Activated T-cell treated with anti-CD3 and anti-CD28 coated beads, Interleukin-2, amount 50 U/mL, for 48 hours (primary cell): ENCODE measurements at places on chromosomes 11 and 22.

- no peak for DNase-seq
Observed at GRCh38 chr11:94133752-94134151, 5.1 kb downstream of the PANX1 start.

DNA sequence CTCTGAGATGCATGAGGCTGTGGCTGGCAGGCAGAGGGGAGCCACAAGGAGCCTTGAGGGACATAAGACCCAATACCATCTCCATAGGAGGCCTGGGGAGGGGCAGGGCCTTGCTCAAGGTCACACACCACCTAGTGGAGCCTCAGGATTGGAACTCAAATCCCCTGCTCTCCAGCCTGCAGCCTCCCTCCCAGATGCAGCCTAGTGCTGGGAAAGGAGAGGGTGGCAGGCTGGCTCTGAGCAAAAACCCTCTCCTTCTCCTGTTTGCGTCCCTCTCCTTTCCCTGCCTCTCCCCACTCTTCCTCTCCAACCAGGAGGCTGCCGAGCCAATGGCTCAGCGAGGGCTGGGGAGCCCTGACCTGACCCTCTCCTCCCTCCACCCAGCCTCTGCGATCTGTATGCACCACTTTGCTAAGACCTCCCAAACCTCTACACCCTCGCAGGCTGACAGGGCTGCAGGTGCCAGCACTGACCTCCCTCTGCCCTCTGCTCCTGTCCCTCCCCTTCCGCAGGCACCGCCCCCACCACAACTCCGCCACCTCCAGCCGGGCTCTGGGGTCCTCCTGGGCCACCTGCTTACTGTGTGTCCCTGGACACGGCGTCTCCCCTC is 14.7 kb downstream of the IGLL1 start:
- peak; percentile 29 for DNase-seq

- peak; percentile 89 for DNase-seq
Observed at GRCh38 chr22:37230673-37231405, 13.2 kb downstream of the RAC2 start.

DNA sequence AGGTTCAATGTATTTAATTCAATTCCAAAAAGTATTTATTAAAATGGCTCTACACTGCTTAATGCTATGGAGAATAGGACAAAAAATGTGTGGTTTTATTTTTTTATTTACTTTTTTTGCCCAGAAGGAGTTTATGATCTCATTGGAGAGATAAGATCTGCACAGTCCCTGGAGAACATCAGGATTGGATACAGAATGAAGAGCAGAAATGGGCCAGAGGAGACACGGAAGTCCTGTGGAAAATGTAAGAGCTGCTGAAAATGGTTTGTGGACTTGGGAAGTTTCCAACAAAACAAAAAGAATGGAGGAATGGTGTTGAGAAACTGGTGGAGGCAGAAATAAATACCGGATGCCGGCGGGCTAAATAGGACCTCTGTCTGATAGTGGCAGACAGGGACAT is 554.6 kb downstream of the OPCML start:
- DNase-seq: no peak

GRCh38 chr22:37343863-37344734 is 61.8 kb downstream of the CYTH4 start:
- no peak for DNase-seq

DNA sequence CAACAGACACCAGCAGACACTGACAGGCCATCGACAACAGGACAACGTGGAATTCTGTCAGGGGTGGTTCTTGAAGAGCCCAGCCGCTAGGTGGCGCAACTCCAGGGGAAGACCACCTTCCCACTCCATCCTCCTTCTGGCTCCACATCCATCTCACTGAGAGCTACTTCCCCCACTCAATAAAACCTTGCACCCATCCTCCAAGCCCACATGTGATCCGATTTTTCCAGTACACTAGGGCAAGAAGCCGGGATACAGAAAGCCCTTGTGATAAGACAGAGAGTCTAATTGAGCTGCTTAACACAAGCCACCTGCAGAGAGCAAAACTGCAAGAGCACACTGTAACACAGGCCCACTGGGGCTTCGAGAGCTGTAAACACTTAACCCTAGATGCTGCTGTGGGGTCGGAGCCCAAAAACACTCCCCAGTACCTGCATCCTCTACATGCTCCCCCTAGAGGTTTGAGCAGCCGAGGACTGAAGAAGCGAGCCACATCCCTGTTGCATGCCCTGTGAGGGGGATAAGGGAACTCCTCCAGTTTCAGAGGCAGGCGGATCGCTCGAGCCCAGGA is 11.5 kb upstream of the RAB39A start:
- DNase-seq: peak; percentile 28

GRCh38 chr22:28594076-28594796 is 85.4 kb downstream of the TTC28 start:
- DNase-seq: no peak

- no peak for DNase-seq
Observed at GRCh38 chr11:60563553-60564235, 48.5 kb downstream of the MS4A13 start.

GRCh38 chr22:22355096-22355834 is 110.7 kb downstream of the VPREB1 start:
- DNase-seq: no peak

DNA sequence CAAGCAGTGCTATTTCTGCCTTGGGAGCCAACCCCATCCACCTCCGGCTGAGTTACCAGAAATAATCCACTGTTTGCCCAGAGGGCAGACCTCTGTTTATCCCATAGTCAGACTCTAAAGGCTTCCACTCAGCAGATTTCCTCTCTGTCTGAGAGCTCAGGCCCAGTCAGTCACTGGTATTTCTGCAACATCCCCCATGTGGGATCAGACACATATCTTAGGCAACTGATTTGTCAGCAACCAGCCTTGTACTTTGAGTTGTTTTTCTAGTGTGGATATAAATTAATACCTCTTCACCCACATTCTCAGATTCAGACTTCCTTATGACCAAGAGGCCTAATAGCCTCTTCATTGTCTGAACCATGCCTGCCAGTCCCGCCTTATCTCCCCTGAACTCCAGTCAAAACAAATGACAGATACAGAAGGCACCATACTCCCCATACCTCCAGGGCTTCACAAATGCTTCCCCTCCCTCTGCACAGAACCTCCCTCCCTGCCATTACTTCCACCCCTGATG is 193.6 kb downstream of the FAM76B start:
- DNase-seq: no peak

GRCh38 chr11:61439615-61440014 is 9.7 kb downstream of the SDHAF2 start:
- DNase-seq: no peak

- DNase-seq: no peak
Observed at GRCh38 chr11:117010808-117011540, 87.3 kb downstream of the SIK3 start.

DNA sequence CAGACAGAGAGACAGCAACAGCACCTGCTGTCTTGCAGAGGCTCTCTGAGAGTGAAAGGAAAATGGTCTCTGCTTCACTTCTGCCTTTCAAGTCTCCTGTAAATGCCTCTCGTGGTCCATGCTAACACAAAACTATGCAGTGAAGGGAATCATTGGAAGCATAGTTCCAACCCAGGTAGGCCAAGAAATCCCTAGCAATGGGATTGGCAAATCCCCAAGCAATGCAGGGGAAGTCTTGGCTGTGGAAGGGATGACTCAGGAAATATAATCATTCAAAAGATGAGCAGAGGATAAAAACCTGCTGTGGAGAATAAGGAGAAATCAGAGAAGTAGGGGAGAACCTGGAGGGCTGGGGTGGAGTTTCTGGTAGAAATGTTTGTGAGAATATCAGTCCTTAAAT is 216.1 kb upstream of the ZBED5 start:
- DNase-seq: no peak

DNA sequence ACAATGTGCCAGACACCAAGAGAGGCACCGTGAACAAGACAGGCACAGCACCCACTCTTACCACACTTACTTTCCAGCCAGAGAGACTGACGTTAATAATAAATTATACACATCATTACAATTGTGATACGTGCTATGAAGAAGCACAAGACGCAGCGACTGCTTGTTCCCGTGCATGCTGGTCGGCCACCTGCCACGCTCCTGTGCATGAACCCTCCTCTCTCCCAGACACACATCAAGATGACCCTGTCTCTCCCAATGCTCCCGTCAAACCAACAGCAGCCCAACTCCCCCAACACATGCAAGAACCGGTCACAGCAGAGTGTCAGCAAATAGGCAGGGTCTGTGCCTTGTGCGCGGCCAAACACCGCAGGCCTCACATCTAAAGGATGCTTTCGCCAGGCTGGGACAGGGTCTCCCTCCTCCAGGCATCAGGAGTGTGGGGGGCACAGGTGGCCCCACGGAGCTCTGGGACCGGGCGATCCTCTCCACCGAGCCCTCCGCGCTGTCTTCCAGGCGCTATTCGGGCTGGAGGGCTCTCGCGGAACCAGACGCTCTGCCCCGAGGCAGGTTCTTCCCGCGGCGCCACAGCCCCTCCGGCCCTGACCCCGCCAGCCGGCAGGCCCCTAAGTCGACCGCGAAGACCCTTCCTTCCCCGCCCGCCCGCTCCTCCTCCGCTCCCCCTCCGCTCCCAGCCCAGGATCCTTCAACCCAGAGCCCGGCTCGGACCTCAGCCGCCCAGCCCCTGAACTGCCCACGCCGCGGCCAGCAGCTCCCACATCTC is 533 bp downstream of the SERGEF start:
- DNase-seq: peak; percentile 54

GRCh38 chr11:120066738-120067437 is 71.0 kb downstream of the TRIM29 start:
- DNase-seq: no peak

DNA sequence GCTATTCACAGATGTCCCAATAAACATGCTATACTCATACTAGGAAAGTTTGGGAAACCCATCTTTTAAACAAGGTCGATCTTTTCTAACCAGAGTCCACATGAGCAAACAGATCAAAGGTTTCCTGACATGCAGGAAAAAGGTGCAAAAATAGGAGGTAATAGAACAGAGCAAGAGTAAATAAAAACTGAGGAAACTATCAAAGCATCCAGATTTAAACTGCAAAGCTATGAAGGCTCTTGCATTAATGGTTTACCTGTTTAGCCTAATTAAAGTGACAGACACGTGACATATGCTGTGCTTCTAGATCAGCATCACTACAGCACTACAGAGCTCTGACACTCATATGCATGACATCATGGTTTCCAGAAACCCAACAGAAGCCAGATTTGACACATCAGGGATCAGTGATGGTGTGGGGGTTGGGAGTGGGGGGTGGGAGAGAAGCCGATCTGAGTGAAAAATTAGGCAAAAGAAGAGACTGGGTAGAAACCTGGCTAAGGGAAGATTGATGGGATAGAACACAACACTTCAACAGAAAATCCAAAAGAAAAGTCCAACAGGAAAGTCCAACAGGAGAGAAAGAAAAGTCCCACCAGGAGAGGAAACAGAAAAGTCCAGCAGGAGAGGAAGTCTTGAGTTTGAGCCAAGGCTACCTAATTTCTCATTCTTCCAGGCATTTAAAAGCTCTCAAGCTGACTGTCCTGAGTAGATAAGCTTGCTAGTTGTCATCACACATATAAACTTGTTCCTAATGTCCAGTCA is 262.3 kb downstream of the SOX6 start:
- DNase-seq: no peak

DNA sequence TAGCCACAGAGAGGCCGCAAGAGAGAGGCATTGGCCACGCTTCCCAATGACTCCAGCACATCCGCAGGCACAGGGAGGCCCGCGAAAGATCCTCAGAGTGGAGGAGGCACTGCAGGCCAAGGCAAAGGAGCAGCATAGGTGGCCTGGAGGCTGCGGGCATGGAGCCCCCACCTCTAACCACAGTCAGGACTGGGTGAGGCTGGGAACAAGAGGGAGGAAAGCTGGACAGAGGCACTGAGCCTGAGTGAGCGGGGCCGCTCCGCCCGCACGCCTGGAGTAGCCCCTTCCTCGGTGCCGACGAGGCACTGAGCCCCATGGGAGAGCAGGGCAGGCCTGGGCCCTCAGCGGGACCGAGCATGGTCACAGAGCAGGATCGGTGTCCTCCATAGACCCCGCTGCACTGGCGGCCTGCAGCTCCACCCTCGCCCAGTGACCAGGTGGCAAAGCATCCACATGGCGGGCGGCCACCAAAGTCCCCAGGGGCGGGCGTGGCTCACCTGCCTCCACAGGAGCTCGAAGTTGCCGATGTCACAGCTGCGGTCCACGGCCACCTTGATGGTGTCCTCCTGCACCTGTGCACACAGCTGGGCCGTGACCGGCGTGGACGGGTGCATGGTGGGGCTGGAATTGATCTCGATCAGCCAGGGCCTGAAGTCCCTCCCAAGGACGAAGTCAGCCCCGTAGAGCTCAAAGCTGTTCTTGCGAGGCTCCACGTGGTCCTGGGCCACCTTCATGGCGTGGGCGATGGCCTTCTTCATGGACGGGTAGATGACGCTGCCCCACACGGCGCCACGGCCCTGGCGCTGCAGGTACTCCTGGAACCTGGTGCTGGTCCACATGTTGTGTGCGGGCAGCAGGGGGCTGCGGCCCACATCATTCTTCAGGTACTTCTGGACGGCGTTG is 18.9 kb upstream of the IL17REL start:
- DNase-seq: no peak

- DNase-seq: no peak
Observed at GRCh38 chr11:12377106-12377823, at the start of gene PARVA. Gene PARVA, plus strand, starts transcription at chr11:12377571. Its CDS starts 77 bp downstream, at chr11:12377648.

GRCh38 chr11:130916910-130917309 is 631 bp upstream of the SNX19 start:
- DNase-seq: no peak

DNA sequence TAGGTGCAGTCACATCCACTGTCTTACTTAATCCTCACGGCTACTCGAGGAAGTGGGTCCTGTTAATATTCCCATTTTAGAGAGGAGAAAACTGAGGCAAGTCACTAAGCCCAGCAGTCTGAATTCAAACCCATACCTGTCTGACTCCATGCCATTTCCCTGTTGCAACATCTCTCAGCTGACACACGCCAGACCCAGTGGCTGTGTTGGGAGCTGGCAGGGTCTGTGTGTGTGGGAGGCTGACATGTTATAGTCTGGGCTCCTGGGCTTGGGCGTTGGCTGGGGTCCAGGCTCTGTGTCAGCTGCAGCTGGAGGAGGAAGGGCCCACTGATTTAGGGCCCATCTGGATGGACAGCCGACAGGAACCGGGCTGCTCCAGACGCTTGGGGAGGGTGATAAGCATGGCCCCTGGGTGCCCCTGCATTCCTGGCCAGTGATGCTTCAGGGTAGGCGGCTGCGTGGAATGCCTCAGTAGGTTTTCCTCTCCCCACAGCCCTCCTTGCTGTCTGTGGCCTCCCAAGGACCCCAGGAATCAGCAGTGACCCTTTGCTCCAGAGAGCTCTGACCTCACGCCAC is 562.5 kb downstream of the MN1 start:
- no peak for DNase-seq
